ENCODE measurements at places on chromosomes 1 and 21.

DNA sequence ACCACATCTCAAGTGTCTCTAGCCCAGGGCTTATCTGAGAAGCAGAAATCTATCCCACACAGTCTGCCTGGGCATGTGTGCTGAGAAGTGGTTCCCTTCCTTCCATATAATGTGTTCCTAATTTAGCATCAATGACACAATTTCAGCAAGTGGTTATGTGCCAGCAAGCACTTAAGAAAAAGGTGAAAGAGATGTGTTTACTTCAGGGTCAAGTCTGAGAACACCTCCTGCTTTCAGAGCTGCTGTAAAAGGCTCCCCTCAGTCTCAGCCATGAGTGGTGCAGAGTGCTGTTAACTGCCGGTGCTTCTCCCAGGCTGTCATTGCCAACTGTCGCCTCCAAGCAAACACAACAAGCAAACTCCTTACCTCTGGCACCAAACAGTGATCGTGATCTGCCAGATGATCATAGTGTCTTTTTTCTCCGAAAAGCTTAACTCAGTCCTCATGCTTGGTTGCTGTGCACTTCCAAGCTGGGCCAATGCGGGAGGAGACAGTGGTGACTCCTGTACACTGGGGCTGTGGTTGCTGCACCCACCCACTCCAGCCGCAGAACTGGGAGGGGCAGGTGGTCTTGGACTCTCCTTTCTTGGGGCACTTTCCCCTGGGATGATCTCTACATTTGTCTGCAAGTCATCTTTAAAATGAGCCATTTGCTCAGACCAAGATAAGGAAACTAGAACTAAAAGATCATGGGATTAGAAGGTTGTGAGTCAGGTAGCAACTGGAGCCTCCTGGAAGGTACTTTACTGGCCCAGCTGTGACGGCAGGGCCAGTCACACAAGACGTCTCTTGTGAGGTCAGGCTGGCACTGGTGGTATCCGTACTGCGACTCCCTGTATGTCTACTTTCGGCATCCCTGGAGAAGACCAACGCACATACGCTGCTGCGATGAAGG, 32.4 kb downstream of the ATP1A1 start:
- no peak for DNase-seq

- DNase-seq: no peak
These were observed 342 bp downstream of the DDOST start for GRCh38 chr1:20660847-20661206.

GRCh38 chr1:160830321-160831153, 32.1 kb downstream of the CD244 start:
- DNase-seq: peak; percentile 57

DNA sequence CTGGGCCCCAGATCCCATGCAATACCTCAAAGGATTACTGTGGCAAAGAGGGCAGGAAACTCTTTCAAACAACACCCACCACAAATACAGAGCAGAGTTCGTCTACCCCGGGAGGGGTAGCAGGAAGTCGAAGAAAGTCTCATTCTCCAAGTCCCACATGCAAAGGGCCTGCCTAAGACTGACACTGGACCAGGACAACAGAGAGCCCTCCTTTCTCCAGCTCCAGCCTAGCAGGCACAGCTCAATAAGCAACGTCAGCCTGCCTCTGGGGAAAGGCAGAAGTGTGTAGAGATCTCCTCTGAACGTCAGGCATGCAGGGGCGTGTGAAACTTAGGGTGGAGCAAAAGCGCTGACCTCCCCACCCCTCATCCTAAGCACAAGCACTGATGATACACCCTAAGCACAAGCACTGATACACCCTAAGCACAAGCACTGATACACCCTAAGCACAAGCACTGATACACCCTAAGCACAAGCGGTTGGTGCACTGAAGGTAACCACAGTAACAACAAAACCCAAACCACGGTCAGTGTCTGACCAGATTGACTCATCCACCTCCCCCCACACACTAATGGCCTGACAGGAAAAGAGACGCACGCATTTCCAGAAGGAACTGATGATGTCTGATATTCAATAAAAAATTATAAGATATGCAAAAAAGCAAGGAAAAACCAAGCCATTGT, 1.3 kb downstream of the KRTAP12-3 start:
- no peak for DNase-seq

Measured in stimulated activated CD4-positive, alpha-beta T cell treated with anti-CD3 and anti-CD28 coated beads, Interleukin-15, amount 100 ng/mL, for 1 hour (primary cell).